Cardiac muscle cell (in vitro differentiated cells and primary cell): ENCODE measurements at places on chromosomes 12 and 14. TPM values are rescaled to one million over a fixed set of nuclear protein-coding genes. Genes with fewer than 3 reads are reported as not detected.
A peak's percentile ranks its signal among the peaks of the same experiment; 100 is the strongest.

The APOF gene
- polyA plus RNA-seq, result not detected in 2 replicates

The SELPLG gene
- 2.7 and 3.5 TPM in 2 replicates for polyA plus RNA-seq

DNA sequence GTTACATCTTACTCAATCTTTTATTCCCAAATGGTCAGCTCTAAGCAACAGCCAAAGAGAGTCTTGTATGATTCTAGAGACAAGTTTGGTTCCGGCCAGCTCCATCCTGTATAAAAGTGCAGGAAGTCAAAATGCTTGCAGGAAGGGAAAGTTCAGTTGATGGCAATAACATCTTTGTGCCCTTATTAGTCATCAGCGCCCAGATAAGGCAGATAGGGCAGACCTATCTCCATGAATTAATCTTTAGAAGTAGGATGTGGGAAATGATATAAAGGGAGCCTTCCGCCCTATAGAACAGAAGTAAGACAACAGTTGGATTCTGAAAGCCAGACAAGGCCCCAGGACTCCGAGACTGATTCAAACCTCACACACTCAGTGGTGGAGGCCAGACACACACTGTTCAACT, 6.4 kb downstream of the GNS start:
- DNase-seq, result peak; percentile 56

- no peak for DNase-seq
Measured at GRCh38 chr12:104513681-104514080, 56.9 kb downstream of the CHST11 start.

- DNase-seq, result no peak
Measured at GRCh38 chr12:98559666-98560065, 33.8 kb upstream of the SLC25A3 start.

GRCh38 chr14:104888489-104889374, 23.7 kb downstream of the CEP170B start:
- DNase-seq, result no peak

DNA sequence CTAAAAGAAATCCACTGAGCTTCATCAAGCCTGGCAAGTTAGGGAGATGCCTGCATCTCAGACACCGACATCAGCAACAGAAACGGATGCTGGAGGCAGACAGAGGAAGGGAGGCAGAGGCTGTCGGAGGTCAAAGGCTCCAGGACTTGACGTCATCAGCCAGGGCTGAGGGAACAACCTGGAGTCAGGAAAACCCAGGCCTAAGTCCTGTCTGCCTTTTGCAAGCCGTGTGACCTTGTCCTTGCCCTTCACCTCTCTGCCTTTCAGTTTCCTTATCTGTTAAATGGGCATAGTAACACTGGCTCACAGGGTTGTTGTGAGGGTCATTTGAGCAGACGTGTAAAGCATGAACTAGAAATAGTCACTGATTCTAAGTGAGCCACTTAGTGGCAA, 194.2 kb downstream of the BCL11B start:
- DNase-seq, result no peak

GRCh38 chr14:92447416-92448197, 66.0 kb upstream of the RIN3 start:
- DNase-seq, result no peak

GRCh38 chr12:38921025-38921677, 15.8 kb upstream of the CPNE8 start:
- DNase-seq, result peak; percentile 71
